ENCODE measurements at places on chromosomes 16 and 17.

- peak; percentile 83 for DNase-seq
Measured at GRCh38 chr16:85610446-85611193, 2.5 kb upstream of the GSE1 start.

DNA sequence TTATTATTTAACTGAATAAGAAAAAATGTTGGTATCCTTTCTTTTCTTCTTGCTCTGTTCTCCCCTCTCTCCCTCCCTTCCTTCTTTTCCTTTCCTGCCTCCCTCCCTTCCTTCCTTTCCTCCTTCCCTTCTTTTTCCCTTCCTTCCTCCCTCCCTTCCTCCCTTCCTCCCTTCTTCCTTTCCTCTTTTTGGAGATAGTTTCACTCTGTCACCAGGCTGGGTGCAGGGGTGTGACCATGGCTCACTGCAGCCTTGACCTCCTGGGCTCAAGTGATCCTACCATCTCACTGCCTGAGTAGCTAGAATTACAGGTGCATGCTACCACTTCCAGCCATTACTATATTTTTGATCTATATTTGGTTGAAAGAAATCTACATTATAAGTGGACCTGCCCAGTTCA is 5.7 kb upstream of the RUSF1 start:
- no peak for DNase-seq

- no peak for DNase-seq
Measured at GRCh38 chr16:51048544-51048943, 102.5 kb downstream of the SALL1 start.

- no peak for DNase-seq
Measured at GRCh38 chr16:54430491-54431030, 144.0 kb upstream of the IRX3 start.

GRCh38 chr16:51113236-51114125 is 37.6 kb downstream of the SALL1 start:
- DNase-seq, result no peak

DNA sequence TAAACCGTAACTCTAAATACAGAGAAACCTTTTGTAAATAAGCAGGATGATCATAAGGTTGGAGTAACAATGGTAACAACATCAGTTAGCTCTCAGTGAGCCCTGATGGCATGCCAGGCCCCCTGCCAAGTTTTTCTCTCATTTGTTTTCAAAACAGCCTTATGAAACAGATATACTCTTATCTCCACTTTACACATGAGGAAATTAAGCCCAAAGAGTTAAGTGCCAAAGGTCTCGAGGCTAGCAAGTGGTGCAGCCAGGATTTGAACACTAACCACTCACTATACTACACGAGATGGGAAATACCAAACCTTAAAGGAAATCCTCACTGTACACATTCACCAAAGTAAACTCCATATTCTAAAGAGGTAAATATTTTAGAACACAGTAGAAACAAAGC is 15.0 kb downstream of the USP31 start:
- no peak for DNase-seq

GRCh38 chr17:50076591-50077235 is 18.4 kb upstream of the PDK2 start:
- no peak for DNase-seq

GRCh38 chr17:49349541-49349940 is 12.5 kb downstream of the ZNF652 start:
- no peak for DNase-seq

DNA sequence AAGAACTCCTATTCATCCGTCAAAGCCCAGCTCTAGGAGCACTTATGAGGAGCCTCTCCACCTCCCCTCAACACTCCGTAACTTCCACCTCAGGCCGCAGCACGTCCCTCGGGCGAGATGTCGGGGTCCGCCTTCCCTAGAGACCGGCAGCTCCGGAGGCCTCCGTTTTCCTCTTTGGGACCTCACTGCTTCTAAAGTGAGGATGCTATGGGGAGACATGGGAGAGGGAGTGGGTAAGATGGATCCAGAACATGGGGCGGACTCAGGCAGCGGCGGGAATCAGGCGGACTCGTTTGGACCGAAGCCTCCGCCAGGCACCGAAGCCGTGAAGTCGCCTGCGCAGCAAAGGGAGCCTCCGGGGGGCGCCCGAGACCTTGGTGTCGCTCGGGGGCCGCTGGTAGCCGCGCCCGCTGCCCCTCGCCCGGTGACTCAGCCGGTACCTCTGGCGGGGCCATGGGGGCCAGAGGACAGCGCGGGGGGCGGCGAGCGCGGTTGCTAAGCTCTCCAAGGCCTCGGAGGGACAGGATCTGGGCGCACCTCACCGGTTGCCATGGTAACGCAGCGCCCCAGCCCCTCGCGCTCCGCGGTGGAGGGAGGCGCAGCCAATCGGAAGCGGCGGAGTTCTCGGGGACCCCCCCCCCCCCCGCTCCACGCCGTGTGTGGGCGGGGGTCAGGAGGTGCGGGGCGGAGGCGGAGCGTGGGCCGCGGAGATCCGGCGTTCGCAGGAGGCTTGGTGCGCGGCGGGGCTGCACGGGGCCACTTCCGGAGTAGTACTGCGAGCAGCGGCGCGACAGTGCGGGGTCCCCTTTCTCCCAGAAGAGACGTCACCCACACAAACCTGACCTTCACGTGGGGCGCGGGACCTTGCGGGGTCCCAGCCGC is 1.3 kb upstream of the HIC1 start:
- DNase-seq, result peak; percentile 70

GRCh38 chr17:22469941-22470340 is 777.6 kb downstream of the KCNJ18 start:
- no peak for DNase-seq

DNA sequence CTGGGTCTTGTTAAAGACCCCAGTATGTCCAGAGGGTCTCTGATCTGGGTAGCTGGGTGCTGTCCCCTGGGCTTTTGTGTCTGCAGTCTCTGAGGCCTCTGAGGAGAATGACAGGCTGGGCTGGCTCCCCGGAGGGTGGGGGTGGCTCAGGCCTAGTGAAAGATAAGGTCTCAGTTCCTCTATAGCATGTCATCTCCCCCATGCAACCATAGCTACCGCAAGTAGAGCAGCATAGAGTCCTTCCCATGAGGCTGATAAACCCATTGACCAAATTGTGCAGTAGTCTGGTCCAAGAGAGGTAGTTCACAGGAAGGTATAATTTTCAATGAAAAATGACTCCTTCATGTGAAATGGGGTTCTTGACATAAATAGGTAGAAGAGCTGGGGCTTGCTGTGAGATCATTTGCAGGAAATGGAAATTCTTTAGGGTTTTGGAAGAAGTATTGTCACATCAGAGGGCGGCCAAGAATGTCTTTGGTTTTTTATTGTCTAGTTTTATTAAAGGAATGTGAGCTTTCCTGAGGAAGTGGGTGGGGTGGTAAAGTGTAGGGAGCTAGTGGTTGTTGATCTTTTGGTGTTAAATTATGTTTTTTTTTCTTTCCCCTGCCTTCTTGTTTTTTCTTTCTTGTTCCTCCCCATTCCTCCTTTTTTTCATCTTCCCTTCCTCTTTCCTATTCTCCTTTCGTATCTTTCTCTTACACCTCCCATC is 21.0 kb downstream of the SLC7A6OS start:
- no peak for DNase-seq

DNA sequence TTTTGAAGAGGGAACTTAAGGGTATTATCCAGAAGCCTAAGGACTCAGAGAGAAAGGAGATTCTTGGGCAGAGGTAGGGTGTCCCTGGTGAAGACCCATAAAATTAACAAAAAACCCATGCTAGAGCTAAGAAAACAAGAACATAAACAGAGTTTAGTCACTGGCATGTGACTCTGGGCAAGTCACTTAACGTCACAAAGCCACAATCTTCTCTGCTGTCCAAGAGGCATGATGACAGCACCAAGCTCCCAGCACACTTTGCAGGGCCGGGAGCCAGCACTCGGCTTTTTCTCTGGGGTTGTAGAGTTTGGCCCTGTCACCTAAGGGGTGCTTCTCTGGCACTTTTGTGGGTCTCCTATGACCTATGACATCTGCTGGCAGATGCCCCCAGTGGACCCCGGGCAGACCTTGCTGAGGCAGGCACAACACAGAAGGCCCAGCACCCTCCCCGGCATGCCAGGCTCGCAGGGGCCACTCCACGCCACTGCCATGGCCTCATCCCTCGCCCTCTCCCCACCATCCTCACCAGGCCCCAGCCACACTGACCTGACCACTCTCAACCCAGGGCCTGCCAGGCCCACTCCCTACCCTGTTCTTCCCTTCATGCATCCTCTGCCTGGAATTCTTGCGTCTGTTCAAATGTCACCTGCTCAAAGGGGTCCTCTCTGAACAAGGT is 69.8 kb downstream of the DYNLRB2 start:
- DNase-seq, result no peak

GRCh38 chr16:67766291-67766690 is 40.1 kb downstream of the RANBP10 start:
- no peak for DNase-seq

- no peak for DNase-seq
Measured at GRCh38 chr16:23557779-23558702, 514 bp downstream of the UBFD1 start.

DNA sequence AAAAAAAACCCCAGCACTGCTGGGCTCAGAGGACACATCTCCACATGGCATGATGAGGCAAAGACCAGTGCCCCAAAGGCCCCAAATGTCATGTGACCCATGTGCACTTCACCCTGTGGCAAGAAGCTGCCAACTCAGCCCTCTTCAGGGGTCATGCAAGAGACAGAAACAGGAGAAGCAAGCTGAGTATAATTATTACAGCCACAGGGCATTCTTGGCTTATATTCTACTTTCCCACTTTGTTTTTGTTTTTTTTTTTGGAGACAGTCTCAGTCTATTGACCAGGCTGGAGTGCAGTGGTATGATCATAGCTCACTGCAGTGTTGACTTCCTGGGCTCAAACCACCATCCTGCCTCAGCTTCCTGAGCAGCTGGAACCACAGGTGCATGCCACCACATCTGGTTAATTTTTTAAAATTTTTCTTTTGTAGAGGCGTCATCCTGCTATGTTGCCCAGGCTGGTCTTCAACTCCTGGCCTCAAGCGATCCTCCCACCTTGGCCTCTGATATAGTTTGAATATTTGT is 32.7 kb upstream of the LITAF start:
- DNase-seq, result no peak

DNA sequence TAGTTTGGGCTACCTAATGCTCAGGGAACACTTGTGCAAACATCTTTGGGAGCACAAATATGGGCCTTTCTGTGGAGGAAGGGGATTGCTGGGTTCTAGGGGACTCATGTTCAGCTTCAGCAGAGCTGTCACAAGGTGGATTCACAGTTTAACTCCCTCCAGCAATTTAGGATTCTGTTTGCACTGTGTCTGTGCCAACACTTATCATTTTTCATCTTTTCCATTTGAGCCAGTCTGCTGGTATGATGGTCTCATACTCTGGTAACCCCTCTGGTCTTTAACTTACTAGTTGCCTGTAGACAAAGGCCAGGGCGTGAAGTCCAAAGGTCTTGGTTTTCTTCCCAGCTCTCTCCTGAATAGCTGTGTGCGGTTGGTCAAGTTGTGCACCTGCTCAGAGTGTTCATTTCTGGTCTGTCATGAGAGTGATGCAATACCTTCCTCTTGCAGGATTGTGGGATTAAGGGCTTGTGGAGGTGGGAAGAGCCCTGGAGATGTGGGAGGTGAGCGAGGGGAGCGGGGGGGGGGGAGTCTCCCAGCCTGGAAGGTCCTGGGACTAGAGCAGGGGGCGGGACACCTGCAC is 152.6 kb downstream of the CMIP start:
- DNase-seq, result no peak

GRCh38 chr17:44941712-44942331 is 5.8 kb downstream of the KIF18B start:
- no peak for DNase-seq

DNA sequence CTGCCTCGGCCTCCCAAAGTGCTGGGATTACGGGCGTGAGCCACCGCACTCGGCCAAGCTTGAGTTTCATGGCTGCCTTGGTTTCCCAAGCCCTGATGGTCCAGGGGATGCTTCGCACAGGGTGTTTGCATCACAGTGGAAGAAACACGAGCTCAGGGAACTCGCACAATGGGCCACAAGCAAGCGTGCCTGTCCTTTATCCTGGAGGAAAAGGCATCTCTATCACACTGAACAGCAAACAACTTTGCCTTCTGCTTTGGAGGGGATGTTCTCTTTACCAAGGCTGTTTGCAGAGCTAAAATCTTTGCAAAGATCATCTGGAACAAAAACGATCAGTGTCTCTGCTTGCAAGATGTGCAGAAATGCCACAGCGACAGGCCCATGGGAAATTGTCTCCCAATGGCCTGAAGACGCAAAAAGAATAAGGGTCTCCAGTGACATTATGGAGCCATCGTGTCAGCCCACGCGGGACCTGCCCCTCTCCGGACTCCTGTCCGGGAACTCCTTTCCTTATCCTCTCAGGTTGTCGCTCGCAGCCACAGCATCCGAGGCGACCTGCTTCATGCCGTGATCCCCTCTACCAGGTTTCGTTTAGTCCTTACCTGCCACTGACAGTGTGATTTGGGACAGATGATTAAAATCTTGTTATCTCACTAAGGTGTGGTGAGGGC is 44.1 kb upstream of the CBFA2T3 start:
- no peak for DNase-seq

DNA sequence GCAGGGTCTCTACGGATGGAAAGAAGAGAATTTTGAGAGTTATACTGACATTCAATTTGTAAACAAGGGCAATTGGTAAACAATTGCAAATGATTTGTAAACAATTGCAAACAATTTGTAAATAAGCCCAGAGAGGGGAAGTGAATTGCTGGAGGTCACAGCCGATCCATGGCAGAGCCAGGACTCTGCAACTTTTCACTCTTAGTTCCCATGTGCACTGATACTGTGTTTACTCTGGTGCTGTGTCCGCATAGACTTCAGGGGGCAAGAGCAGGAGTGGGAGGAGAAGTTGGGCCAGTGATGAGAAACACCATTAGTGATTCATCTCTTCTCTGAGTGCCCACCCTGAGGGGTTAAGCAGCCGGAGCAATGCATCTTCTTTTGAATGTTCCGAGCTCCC is 14.0 kb downstream of the SCNN1G start:
- no peak for DNase-seq

DNA sequence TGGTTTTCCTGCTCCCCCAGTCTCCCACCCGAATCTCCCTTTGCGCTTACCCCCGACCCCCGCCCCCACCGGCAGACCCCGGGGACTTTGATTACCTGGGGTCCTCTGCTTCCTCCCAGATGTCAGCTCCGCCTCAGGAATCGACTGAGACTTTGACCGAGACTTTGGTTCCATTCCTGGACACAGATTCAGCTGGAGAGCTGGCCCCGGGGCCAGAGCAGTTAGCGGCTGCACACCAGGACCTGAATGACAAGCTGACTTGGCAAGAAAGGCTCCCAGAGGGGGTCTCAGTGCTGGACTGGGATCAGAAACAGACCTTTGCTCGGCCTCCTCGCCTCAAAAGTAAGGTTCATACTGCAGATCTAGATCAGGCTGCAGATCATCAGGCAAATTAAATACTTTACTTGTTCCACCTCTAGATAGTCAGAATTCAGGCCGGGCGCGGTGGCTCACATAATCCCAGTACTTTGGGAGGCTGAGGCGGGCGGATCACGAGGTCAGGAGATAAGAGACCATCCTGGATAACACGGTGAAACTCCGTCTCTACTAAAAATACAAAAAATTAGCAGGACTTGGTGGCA is 60.3 kb upstream of the FBXO47 start:
- no peak for DNase-seq

Data from effector CD4-positive, alpha-beta T cell (primary cell).